ENCODE measurements at places on chromosomes 1 and 21.
A peak's percentile ranks its signal among the peaks of the same experiment; 100 is the strongest.

DNA sequence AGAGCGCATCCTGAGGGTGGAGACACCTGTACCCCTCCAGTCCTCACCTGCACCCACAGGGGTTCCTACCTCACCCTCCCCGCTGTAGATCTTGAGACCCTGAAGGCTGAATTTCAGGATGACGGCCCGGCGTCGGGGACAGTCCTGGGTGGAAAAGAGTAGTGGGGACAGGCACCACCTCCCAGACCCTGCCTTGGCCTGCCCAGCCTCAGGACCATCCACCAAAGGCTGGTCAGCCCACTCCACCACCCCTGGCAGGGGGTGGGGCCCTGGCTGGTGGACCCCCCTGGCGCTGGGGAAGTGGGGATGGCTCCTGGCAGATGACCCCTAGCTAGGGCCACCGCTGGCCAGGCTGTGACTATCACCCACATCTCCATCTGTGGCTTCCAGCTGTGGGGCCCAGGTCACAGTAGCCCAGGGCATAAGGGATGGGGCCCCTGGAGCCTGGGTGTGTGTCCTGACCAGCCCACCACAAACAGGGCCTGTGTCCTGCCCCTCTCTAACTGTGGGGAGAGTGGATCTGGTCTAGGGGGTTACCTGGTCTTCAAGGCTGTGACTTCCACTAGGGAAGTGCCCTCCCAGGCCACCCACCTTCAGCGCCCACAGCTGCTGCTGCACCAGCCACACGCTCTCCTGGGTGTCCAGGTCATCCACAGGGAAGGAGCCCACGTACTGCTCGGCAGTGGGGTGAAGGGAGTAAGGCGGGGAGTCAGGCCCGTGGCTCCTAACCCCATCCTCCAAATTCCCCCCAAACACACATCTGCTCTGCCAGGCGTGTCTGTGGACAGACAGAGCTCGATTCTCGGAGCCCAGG is 5.4 kb downstream of the SH2D5 start:
- no peak for DNase-seq

DNA sequence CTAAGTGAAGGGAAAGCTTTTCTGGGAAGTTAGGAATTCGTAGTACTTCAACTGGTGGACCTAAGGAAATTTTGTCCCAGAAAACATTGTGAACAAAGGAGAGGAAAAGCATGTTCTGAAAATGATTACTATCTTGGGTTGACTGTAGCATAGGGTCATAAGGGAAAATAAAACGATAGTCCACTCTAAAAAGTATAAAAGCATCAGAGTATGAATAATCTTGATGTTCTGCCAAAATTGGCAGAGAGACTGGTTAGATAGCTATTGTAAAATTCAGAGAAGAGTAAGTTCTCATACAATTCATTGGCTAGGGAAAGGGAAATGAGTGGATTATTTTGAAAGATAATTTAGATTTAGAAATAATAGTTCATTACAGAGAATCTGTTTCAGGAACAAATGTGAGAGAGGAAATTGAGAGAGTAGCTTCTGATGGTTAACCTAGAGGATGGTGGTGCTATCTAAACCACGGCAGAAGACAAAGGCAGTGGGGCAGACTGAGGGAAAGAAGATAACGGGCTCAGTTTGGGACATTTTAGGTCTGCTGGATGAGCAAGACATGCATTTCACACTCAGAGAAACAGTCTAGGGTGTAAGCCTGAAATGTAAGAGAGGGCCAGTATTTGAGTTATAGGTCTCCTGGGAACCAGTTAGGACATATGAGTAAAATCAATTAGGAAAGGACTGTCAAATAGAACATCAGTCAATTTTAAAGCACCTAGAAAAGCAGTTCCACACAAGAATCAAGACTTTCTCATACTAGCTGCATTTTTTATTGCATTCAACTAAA is 799.3 kb upstream of the CXADR start:
- DNase-seq, result no peak

DNA sequence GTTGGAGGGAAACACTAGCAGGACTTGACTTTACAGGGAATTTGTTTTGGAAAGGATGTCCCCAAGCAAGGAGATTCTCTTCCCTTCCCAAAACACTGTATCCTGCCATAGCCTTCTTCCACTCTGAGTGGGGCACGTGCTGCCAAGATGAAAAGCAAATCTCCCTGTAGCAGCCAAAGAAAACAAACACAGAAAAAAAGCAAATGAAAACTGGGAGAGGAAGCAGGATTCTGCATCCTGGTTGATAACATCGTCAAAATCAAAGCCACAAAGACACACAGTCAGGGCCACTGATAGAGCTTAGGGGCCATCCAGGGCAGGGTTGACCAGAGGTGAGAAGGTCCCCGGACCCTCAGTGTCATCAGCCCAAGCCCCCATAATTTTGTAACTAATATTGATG is 16.0 kb upstream of the MTARC2 start:
- no peak for DNase-seq

GRCh38 chr1:30061292-30062220 is 661.8 kb downstream of the MATN1 start:
- DNase-seq, result no peak

- DNase-seq, result no peak
Measured at GRCh38 chr1:204498981-204499380, 4.4 kb upstream of the PIK3C2B start.

- DNase-seq, result no peak
Measured at GRCh38 chr21:22258821-22259220, 1260.6 kb downstream of the NCAM2 start.

GRCh38 chr21:27526451-27526850 is 559.6 kb upstream of the ADAMTS5 start:
- DNase-seq, result no peak

DNA sequence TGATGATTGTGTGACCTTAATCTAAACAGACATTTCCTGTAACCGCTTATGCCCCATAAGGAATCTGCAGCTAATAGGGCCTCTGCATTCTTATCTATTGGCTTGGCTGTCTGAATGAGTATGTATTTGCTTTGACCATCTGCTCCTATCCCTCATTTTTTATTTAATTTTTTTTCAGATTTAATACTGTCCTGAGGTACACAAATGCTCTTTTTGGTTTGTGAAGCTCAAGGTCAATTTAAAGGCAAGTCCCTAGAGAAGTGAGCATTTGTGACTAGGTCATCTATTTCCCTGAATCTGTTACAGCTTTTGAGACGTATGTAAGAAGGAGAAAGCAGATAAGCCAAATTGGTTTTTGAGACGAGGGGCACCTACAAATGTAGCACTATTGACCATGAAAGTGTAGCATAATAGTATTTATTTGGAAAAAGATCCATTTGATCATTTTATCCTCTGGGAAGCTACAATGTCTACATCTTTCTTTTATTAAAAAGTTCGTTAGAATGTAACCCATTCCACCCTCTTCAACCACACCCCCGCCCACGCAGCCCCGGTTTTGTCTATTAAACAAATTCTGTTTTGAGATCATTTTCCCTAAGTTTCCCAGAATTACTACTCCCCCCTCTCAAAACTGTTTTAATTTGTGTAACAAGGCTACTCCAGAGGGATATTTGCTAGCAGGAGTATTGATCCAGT is 69.2 kb upstream of the HSPA13 start:
- DNase-seq, result peak; percentile 28

DNA sequence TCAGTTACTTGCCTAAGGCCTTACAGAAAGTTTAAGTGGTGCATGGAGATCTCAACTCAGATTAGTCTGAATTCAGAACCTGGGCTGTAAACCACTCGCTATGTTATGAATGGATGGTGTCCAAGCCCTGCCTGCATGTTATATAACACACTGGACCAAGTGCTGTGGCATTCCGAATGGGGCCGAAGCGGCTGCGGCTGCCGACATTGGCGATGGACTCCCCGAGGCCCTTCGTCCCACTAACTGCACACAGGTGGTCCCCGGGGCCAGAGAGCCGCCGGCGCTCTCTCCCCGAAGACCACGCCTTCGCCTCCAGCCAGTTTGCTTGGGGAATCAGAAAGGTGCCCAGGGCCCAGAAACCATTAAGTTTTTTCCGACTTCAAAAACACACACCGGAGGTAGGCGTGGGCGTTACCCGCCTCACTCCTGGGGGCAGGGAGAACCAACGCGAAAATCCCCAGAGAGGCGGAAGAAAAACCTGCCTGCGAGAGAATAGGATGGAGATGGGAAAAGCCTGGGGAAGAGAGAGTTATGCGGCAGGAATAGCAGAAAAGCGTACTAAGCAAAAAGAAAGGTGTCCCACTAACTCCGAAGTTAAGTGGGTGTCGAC is 579 bp upstream of the TENT5C start:
- DNase-seq, result no peak

GRCh38 chr1:116988248-116988647 is 13.3 kb upstream of the CD101 start:
- no peak for DNase-seq

DNA sequence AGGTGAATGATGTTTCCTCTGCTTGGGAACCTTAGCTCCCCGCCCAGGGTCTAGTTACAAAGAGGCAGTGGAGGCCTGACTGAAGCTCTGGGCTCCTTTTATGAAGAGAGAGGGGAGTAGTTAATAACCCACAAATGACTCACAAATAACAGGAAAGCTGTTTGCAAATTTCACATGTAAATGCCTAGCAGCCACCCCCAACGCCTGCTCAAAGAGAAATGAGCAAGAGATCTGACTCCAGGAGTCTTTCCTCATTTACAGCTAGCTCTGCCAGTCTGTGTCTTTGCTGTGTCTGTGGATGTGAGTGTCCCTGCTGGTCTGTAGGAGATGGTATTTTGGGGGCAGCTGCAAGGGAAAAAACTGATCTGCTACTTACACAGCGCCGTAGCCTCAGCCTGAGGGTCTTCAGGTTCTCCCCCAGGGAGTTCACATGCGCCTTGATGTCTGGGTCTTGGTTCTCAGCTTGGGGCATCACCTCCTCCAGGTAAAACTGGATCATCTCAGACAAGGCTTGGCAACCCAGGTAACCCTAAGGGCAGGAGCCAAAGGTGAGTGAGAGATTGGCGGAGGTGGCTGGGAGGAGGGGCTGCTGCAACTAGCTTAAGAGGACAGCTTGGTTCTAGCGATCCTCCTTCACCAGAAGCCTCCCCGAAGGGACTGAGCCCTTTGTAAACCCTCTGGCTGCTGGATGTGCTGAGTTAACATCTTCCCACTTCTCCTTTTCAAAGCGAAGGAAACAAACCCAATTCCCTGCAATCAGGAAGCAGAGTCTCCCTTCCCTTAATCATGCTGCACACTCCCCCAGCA is at the start of gene IL19:
IL19 (plus strand) TSS at position 243 of the 807 bp plus-strand sequence. CDS start 65,890 bp downstream, outside the sequence.
- DNase-seq, result no peak

DNA sequence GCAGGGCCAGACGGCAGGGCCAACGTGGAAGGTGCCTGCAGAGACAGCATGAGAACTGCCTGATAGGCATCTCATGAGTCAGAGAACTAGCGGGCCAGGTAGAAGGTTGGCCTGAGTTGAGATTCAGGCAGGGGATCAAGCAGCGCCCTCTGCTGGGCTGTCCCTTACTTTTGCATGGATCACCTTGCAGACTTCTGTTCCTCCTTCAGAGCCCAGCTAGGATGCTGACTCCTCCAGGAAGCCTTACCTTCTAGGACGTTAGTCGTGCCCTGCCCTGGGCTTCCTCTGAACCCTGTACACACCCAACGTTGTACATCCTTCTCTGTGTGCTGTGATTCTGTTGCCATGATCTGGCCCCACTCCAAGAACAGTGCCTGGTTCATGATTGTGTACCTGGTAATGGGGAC is 231.3 kb upstream of the VAMP3 start:
- no peak for DNase-seq

GRCh38 chr1:54404939-54405897 is 976 bp downstream of the SSBP3 start:
- DNase-seq, result no peak

GRCh38 chr1:57831624-57832023 is 407.8 kb upstream of the DAB1 start:
- no peak for DNase-seq
